ENCODE measurements at places on chromosomes 2 and 18.

DNA sequence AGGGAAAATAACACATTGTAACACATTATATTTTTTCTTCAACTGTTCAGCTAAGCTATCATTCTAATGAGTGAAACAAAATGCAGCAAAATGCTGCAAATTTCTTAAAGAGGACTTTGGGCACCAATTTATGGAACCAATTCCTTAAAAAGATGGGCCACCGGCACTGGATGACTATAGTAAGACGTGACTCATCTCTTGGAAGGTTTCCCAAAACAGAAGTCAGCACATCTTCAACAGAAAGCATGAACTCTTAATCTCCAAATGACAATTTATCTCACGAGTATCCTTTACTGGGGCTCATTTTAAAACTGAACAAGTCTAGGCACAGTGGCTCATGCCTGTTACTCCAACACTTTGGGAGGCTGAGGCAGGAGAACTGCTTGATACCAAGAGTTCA is 213.4 kb downstream of the CDH20 start:
- DNase-seq, result peak; percentile 46

- no peak for DNase-seq
Measured at GRCh38 chr2:96452053-96452452, 53.1 kb downstream of the NEURL3 start.

DNA sequence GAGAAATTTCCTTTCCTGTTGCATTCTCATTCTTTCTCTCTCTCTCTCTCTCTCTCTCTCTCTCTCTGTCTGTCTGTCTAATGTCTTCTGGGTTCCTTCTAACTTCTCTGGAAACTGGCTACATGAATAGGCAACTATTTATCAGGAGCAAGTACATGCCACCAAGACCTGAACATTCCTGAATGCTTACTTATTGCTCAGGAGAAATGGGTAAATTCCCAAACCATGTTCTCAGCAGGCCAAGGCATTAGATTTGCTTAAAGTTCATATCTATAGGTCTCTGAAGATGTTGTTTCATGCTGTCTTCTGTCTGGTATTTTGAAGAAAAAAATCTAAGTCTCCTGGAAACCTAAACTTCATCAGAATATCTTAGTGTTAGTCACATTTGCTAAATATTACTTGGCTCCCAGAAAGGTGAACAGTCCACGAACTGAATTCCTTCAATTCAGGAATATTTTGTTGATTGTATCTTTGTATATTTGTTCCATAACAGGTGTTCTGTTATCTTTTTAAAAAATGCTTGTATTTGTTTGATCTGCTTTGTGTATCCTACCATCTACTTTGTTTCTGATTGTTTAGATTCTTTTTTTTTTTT is 77.2 kb upstream of the FIGN start:
- DNase-seq, result no peak

GRCh38 chr2:168470320-168471162 is 14.5 kb downstream of the CERS6 start:
- DNase-seq, result peak; percentile 51

Data from suppressor macrophage treated with lipopolysaccharide for 4 hours (primary cell).